ENCODE measurements at places on chromosomes 3 and 15. TPM values are rescaled to one million over a fixed set of nuclear protein-coding genes. Genes with fewer than 3 reads are reported as not detected.

DNA sequence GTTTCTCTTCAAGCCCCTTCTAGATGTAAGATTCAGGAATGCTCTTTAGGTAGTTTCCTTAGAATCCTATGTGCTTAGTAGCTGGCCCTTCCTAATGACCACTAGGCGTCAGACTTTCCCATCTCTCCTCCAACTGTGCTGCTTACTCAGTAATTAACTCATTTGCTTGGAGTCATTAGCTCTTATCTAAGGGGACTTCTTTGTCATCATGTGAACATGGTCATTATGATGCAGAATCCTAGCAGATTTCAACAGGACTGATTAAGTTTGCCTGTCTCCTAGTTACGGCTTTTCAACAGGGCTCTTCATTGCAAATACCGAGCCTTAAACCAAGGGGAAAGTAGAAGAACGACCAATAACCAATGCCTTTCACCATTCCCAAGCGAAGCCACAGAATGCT lies 46.4 kb downstream of the GJD2 start:
- H3K4me3 ChIP-seq, result no peak overlapping the region
- no peaks in the 10 kb centered on the region for H3K4me1 ChIP-seq
- no peaks in the 10 kb centered on the region for H3K27me3 ChIP-seq
- no peaks in the 10 kb centered on the region for H3K36me3 ChIP-seq
- DNase-seq, result no peak

- no peak overlapping the region for H3K4me3 ChIP-seq
- no peaks in the 10 kb centered on the region for H3K36me3 ChIP-seq
- no peak overlapping the region for H3K27ac ChIP-seq
- no peak for DNase-seq
- no peaks in the 10 kb centered on the region for H3K4me1 ChIP-seq
Observed at GRCh38 chr15:91461377-91461776, 361.3 kb downstream of the SV2B start.

DNA sequence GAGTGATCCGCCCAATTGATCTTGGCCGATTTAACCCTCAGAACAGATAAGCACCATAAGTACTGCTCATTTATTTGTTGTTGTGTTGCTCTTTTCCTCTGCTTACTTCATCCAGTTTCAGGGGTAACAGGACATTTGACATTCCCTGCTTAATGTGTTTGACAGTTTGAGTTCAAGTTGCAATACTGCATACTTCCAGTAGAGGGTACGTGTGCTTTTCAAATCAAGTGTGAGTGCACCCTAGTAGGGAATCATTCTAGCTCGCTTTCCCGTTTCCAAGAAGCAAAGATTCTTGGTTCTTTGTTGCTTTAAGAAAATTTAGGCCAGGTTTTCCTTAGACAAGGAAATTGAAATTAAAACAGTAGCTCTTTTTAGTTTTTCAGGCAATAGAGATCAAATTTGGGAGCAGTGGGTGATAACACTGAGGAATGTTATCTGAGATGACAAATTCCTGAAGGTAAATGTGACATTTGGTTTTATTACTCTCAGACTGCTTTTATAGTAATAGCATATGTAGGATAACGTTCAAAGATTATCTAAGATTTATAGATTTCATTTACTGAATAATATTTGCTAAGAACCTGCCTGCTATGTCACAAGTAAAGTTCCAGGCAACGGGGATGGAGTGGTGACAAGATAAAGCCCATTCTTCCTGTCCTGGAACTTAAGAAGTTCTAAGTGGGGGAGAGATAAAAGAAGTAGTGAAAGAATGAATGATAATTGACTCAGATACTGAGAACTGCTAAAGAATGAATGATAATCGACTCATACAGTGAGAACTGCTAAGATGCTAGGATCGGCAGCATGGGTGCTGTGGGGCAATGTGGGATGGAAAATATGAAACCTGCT lies 73.3 kb downstream of the SYNPR start:
- H3K4me3 ChIP-seq, result no peak overlapping the region
- H3K36me3 ChIP-seq, result no peaks in the 10 kb centered on the region
- H3K4me1 ChIP-seq, result no peaks in the 10 kb centered on the region
- H3K27me3 ChIP-seq, result no peaks in the 10 kb centered on the region
- no peak for DNase-seq

- no peak overlapping the region for H3K27ac ChIP-seq
- DNase-seq, result no peak
- no peaks in the 10 kb centered on the region for H3K4me1 ChIP-seq
- H3K36me3 ChIP-seq, result no peaks in the 10 kb centered on the region
Observed at GRCh38 chr15:66065325-66065724, 188.2 kb downstream of the MEGF11 start.

The RAB11A gene
- total RNA-seq, result 147 TPM

The EPHB3 gene
- total RNA-seq, result 7.9 TPM

The MYO5C gene
- 51.5 TPM for total RNA-seq

The CADPS gene
- total RNA-seq, result under 0.01 TPM

Measured in breast epithelium (tissue), 4 donors.